ENCODE measurements at places on chromosomes 12 and 14. TPM values are rescaled to one million over a fixed set of nuclear protein-coding genes. Genes with fewer than 3 reads are reported as not detected.

DNA sequence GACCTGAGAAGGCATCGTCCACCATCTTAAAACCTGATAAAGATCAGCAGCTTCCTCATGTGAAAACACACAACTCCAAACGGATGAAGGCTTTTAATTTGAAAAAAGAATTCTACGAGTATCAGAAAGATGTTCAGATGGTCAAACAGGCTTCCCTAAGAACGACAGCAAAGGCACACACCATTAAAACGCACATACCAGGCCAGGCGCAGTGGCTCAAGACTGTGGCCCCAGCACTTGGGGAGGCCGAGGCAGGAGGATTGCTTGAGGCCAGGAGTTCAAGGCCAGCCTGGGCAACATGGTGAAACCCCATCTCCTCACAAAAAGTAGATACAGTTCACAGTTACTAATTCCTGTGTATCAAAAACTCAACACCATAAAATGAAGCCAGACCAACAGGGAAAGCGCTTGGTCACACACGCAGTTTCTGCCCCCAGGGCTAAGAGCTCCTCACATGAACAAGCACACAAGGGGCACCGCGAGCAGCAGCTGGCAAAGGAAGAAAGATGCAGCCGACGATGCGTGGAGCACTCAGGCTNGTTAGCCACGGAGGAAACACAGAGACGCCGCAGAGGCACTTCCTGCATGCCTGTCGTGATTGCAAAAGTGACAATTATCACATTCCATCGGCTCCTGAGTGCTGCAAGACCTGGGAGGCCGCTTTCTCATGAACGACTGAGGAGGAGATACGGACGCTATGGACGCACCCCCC lies 78.0 kb downstream of the NOC4L start:
- peak; percentile 9 for DNase-seq

GRCh38 chr14:58082011-58082410 lies 70.0 kb downstream of the ARMH4 start:
- DNase-seq: no peak

CMA1 gene
- total RNA-seq: not detected

GPRC5A gene
- total RNA-seq: 0.99 TPM
